DMS 273 treated with DMSO at 0.1 percent for 48 hours (cell line): ENCODE measurements at places on chromosomes 7 and 10.

DNA sequence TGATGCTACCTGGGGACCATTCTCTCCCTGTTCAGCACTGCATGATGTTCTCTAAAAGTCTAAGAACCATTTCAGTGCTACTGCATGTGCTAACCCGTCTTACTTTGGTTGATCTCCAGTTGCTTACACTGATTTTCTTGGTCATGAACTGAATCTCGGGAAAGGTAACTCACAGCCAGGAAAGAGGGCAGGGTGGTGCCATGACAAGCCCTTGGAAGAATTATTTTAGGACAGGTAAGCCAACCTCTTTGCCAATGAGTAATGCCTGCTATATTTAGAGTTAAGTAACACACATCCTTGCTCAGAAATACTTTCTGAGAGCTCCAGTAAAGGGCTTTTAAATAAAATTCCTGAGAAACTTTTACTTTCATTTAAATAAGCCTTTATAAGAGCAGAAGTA, 126.7 kb downstream of the ARL4A start:
- no peak for DNase-seq

GRCh38 chr10:49540056-49540797, 1.3 kb upstream of the ERCC6 start:
- no peak for DNase-seq

DNA sequence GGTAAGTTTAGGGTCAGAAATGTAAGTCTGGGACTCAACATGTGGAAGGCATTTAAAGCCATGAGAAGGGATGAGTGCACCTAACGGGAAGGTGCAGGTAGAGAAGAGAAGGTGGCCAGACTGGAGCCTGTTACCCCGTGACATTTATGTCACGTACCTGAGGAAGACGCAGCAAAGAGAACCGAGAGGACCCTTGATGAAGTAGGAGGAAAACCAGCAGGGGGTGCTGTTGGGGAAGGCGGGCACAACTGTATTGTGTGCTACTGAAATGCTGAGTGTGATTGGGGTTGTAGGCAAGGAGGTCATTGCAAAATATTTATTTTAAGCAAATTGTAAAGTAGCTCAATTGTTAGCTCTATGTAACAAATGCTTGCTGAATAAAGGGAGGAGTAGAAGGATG, 338.2 kb upstream of the PRKCQ start:
- DNase-seq, result no peak

DNA sequence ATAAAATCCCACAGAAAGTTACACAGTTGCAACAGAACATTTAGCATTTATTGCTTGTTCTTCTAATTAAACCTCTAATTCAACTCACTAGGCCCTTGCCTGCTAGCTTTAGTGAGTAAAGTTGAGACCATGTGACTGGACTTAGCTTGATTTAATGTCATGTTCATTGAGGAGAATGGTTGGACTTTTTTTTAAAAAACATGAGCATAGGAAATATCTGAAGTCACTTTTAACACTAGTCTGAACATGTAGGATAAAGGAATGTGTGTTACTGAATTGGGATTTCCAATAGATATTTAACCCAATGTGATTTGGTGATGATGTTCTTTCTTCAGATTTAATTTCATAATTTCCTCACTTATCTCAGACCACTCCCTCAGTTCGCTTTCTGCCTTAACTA, 24.6 kb upstream of the GLCCI1 start:
- DNase-seq, result no peak

DNA sequence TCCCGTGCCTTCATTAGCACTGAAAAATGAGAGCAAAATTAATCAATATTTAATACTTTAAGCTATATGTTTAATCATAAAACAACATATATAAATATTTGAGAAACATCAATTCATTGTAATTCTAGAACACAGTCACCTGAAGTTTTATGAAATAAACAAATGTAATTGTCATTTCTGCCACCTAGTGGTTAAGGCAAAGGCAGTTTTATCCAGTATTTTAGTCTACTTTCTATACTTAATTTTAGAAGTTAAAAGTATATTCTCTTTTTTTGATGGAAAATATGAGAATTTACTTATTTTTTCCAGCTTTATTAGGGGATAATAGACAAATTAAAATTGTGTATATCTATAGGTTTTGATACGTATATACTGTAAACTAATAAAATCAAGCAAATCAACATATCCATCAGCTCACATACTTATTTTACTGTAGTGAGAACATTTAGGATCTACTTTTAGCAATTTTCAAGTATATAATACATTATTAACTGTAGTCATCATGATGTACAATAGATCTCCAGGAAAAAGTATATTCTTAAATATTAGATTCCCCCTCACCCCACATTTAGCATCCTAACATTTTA, 16.9 kb downstream of the PCGF6 start:
- DNase-seq, result no peak

- no peak for DNase-seq
These were observed 285.7 kb downstream of the NXPH1 start for GRCh38 chr7:8719102-8719501.

- DNase-seq, result peak; percentile 40
These were observed 56.0 kb downstream of the LGI1 start for GRCh38 chr10:93813507-93814465.

- DNase-seq, result no peak
These were observed 144.1 kb downstream of the NOC3L start for GRCh38 chr10:94218493-94219183.

GRCh38 chr7:42950417-42950816, 18.2 kb downstream of the MRPL32 start:
- DNase-seq, result no peak

DNA sequence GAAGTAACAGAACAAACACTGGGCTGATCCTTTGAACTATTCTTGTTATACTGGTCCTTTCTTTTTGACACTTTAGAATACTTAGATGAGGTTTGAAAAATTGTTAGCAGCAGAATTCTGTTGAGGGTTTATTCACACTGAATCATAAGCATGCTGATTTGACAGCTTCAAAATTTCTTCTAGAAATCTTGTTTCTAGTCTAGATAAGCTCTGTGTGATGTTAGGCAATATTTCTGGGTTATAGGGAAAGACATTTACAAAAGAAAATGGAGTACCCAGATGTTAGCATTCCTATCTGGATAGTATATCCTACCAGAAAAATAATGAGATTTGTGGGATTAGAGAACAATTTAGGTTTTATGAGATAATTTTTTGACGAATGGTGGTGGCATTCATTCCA, 12.1 kb downstream of the CSTF2T start:
- no peak for DNase-seq
